Testis (tissue), 5 donors: ENCODE measurements at places on chromosomes 6 and 20. TPM values are rescaled to one million over a fixed set of nuclear protein-coding genes. Genes with fewer than 3 reads are reported as not detected.

- no peak overlapping the region for H3K27ac ChIP-seq
- no peaks in the 10 kb centered on the region for H3K4me1 ChIP-seq
- H3K36me3 ChIP-seq, result no peaks in the 10 kb centered on the region
- DNase-seq, result no peak
- no peaks in the 10 kb centered on the region for H3K27me3 ChIP-seq
Observed at GRCh38 chr6:142271476-142271875, 30.3 kb upstream of the ADGRG6 start.

GRCh38 chr20:60244373-60245146 lies 286.3 kb downstream of the CDH26 start:
- no peak overlapping the region for H3K4me3 ChIP-seq
- no peak for DNase-seq
- no peaks in the 10 kb centered on the region for H3K27me3 ChIP-seq
- no peaks in the 10 kb centered on the region for H3K4me1 ChIP-seq

- H3K27me3 ChIP-seq, result no peaks in the 10 kb centered on the region
- H3K27ac ChIP-seq, result no peak overlapping the region
- no peaks in the 10 kb centered on the region for H3K4me1 ChIP-seq
- no peak for DNase-seq
Observed at GRCh38 chr6:154951345-154952200, 43.5 kb upstream of the TIAM2 start.

The HLA-DMA gene
- total RNA-seq, result 19.8 TPM

DNA sequence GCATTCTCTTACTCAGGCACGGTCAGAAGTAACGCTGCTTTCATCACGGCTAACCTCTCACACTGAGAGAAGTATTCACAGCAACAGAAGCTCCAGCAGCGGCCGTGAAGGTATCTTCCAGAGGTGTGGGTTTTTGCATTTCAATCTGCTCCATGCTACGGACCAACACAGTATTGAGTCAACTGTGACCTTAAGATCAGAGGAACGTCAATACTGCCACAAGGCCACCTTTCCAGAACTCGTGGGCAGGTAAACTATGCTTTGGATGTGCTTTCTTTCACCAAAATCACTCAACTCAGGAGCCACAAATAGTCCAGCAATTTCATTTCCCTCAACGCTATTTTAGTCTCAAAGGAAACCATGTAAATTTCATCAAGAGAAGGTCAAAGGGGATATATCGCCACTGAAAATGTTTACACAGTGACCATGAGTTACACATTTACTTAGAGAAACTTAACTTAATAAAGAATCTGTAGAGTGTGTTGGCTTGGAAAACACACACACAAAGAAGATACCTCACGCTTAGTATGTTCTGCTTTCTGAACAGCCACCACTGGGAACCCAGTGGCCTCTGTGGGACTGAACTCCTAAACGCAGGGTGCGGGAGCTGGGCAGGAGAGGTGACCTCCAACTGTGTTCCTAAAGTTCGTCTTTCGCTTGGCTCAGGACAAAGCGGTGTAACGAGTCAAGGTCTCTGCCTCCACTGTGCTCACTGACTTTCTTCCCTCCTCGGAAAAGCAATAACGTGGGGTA lies 27.9 kb downstream of the TXNDC5 start:
- no peaks in the 10 kb centered on the region for H3K36me3 ChIP-seq
- no peak overlapping the region for H3K27ac ChIP-seq
- no peak for DNase-seq
- no peak overlapping the region for H3K4me3 ChIP-seq
- H3K27me3 ChIP-seq, result no peaks in the 10 kb centered on the region

The MYLK4 gene
- total RNA-seq, result 1.5 TPM

- DNase-seq, result no peak
- H3K4me3 ChIP-seq, result no peak overlapping the region
- H3K27ac ChIP-seq, result no peak overlapping the region
Observed at GRCh38 chr6:96777113-96777512, 60.2 kb downstream of the GPR63 start.
